Erythroblast (primary cell): ENCODE measurements at places on chromosomes 16 and 17.

- DNase-seq, result peak; percentile 70
Measured at GRCh38 chr16:75789237-75789636, 62.9 kb upstream of the CPHXL start.

GRCh38 chr16:62036101-62036801 is at the start of gene CDH8:
CDH8 (minus strand) TSS chr16:62036438; CDS start chr16:62021403, 15,035 bp downstream.
- no peak for DNase-seq

DNA sequence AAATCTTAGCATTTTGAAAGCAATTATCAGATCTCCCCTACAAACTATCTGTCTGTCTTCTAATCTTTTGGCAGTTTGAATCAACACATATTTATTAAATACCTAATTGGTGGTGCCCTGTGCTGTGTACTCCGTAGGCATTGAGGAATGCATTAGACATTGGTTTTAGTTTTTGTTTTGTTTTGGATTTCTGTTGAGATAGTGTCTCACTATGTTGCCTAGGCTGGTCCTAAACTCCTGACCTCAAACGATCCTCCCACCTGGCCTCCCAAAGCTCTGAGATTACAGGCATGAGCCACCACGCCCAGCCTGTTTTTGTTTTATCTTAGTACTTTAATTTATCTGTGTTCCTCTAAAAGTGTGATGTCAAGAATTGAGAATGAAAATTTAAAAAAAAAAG is 124.8 kb upstream of the RBL2 start:
- no peak for DNase-seq

GRCh38 chr17:67041531-67041930 is 2.8 kb upstream of the CACNG1 start:
- no peak for DNase-seq

DNA sequence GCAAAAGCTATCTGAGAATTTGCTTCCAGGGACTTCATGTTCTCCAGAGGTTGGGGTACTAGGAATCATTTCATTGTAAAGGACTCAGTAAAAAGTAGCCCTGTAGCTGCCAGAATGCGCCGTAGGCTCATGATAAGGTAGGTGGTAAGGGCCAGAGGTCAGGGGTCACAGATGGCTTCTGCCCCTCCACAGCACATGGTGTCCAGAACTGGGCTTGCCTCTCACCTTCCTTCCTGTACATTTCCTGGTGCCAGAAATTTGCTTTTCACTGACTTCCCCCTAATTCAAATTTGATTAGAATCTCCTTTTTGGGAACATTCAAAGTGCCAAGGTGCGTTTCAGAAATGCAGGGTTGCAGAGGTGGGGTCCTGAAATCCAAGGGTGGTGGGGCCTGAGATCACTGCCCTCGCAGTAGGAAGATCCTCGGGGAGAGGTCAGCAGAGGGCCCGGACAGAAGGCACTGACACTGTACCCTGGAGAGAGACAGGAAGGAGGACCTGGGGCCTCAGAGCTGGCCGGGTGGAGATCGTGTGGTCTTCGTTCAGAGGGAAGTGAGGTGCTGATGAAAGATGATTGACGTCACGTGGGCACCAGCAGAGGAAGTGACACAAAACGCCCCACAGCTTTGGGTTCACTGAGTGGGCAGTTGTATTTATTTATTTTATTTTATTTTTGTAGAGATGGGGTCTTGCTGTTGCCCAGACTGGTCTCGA is 25.5 kb upstream of the METRNL start:
- peak; percentile 17 for DNase-seq

DNA sequence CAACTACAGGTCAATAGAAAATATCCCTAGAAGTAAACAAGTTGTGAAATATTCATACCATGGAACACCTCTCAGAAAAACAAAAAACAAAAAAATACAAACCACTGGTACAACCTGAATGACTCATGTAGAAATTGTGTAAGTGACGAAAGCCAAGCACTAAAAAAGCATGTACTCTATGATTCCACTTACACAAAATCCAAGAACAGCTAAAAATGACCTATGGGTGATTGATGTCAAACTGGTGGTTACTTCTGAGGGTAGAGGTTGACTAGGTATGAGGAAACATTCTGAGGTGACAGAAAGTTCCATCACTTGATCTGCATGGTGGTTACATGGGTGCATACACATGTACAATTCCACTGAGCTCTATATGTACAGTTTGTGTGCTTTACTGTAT is 31.1 kb downstream of the DHRS7C start:
- no peak for DNase-seq

GRCh38 chr16:50083996-50084395 is 18.2 kb downstream of the HEATR3 start:
- no peak for DNase-seq

- peak; percentile 77 for DNase-seq
Measured at GRCh38 chr17:40075201-40075941, 12.6 kb downstream of the THRA start.

DNA sequence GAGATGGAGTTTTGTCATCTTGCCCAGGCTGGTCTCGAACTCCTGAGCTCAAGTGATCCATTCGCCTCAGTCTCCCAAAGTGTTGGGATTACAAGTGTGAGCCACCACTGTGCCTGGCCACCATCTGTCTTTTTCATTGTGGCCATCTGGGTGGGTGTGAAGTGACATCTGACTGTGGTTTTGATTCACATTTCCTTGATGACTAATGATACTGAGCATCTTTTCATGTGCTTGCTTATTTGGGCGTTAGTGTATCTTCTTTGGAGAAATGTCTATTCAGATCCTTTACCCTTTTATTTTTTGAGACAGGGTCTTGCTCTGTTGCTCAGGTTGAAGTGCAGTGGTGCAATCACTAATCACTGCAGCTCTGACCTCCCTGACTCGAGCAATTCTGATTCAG is 53.9 kb upstream of the ERN1 start:
- DNase-seq, result no peak

DNA sequence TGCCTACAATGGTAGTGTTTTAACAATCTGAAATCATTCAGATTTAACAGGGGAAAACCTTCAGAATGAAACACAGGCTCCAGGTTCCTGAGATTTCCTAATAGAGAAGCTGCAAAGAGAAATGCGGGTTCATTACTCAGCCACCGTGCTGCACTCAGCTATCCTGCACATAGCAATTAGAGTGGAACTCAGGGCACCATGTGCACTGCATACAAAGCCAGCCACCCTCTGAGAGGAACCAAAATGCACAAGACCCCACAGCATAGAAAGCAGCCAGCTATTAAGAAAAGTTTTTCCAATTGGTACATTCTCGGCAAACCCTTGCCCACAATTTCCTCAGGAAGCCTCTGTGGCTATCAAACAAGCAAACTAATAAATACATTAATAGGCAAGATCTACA is 37.4 kb downstream of the TOM1L2 start:
- DNase-seq, result no peak

DNA sequence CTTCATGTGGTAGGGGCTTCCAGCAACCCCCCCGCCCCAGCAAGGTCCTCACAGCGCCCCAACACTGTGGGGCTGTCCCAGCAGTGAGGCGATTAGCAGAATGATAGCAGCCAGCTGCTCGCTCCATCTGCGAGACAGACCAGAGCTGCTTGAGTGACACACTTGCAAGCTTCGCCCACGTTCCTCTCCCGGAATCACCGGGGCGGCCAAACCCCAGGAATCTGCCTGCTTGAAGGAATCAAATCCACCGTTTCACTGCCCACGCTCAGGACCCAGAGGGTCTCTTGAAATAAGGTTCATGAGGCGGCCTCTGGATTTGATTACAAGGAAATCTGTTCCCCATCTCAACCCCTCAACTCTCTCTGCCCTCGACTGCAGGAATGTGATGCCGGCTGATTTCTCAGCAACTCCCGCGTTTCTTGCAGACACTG is 356.0 kb downstream of the C16orf95 start:
- no peak for DNase-seq

GRCh38 chr16:73054125-73054484 is 6.2 kb upstream of the ZFHX3 start:
- no peak for DNase-seq
